Activated T-helper 2 cell treated with anti-CD3 and anti-CD28 coated beads, Interferon-gamma antibody, Interleukin-2, Interleukin-4, amounts not matched to agents 10 μg/mL and 5 μg/mL and 100 μg/mL, durations not matched to agents 14 hours and 24 hours and 36 hours (primary cell): ENCODE measurements at places on chromosomes 1 and 21. TPM values are rescaled to one million over a fixed set of nuclear protein-coding genes. Genes with fewer than 3 reads are reported as not detected.
A peak's percentile ranks its signal among the peaks of the same experiment; 100 is the strongest.

Gene TPTE
- total RNA-seq, result not detected in 2 replicates

Gene C4BPA
- not detected in 2 replicates for total RNA-seq

- no peak for DNase-seq
Measured at GRCh38 chr1:229896306-229896705, 170.7 kb upstream of the GALNT2 start.

- no peak for DNase-seq
Measured at GRCh38 chr1:4179914-4180735, 280.1 kb upstream of the C1orf174 start.

Gene FGR
- 0.07 and 0.25 TPM in 2 replicates for total RNA-seq

DNA sequence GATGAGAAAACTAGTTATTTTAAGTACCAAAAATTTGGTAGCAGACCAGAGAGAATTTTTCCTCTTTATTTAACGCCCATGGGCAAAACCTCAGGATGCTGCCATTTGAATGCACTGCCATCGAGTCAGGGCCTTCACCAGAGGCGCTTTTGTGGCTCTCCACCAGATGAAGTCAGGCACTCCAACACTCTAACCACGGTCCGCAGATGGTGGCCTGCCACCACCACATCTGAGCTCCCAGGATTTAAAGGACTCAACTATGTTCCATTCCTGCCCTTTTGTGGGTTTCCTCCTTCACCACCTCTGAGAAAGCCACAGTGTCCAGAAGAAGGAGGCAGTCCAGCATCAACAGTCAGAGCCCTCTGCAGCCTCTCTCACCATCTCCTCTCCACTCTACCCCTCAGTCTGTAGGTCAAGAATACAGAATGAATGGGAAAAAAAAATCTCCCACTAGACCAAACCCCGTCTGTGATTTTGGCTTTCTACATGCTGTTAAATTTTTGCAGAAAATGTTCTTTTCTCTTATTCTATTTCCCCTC is 647.4 kb downstream of the USP25 start:
- no peak for DNase-seq

- no peak for DNase-seq
Measured at GRCh38 chr1:58030456-58030855, 516.1 kb downstream of the OMA1 start.

DNA sequence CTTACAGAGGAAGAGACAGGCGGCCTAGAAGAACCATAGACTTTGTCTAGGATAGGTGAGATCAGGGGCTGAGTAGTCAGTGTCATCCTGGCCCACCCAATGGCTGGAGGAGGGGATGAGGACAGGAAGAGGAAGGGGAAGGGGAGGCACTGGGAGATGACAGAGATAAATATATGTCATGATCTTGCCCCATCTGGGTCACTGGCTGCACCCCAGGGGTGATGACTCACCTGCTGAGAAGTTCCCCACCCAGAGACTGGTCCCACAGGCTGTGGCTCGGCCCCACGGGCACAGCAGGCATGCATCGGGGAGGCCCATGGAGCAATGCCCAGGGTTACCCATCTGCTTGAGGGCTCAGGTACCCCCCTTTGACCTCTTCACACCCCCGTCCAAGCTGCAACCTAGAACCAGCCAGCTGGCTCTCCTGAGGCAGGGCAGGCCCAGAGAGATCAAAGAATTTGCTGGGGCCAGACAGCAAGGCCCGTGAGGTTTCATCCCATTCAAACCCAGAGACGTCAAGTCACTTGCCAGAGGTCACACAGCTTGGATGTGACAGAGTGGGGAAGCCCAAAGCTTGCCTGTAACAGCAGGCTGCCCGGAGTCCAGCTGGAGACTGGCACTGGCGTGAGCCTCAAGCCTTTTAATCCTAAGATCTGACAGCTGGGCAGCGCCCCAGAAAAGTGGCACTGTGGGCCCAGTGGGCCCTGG is 34.7 kb upstream of the CASZ1 start:
- DNase-seq, result no peak

DNA sequence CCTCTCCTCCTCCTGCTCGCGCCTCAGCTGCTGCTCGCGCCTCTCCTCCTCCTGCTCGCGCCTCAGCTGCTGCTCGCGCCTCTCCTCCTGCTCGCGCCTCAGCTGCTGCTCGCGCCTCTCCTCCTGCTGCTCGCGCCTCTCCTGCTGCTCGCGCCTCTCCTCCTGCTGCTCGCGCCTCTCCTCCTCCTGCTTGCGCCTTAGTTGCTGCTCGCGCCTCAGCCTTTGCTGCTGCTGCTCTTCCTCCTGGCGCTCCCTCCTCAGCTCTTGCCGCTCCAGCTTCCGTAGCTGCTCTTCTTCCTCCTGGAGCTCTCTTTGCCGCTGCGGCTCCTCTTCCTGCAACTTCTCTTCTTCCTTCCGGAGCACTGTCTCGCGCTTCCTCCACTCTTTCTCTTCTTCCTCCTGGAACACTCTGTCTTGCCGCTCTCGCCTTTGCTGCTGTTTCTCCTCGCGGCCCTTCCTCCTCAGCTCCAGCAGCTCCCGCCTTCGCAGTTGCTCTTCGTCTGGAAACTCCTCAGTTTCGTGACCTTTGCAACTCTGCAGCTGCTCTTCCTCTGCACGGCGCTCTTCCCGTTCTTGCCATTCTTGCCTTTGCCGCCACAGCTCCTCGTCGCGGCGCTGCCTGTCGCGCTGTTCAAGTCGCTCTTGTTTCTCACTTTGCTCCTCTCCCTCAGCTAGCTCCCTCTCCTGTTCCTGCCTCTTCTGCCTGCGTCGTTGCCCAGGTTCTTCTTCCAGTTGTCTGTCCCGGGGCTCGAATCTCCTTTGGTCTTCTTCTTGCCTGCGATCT is 3.0 kb downstream of the TCHH start:
- peak; percentile 9 for DNase-seq

- DNase-seq, result no peak
Measured at GRCh38 chr1:52264530-52265115, 101.4 kb downstream of the CC2D1B start.

- DNase-seq, result no peak
Measured at GRCh38 chr1:159939678-159940002, 5.8 kb downstream of the IGSF9 start.

Gene OR2T35
- total RNA-seq, result not detected in 2 replicates

GRCh38 chr1:47324682-47325081 is 8.9 kb upstream of the CMPK1 start:
- DNase-seq, result no peak

GRCh38 chr1:193156117-193156821 is 30.1 kb downstream of the B3GALT2 start:
- no peak for DNase-seq

Gene KAZN
- total RNA-seq, result 0.68 and 1.2 TPM in 2 replicates

Gene LGR6
- not detected in 2 replicates for total RNA-seq

Gene ANKRD45
- total RNA-seq, result not detected in 2 replicates

DNA sequence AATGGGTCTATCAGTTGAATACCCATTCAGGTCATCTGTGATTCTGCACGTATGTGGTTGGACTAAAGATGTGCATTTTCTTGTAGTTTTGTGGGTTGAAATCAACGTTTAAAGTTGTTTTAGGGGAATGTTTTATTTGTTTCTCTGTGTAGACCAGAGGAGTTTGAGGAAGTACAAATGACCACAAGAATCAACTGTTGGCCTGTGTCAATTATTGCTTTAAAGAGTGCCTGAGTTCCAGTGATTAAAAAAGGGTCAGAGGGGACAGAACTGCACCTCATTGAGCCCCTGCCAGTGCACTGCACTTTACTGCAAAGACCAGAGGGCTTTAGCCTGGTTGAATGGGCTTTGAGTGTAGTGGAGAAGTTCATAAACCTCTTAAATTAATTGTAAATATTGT is 190.3 kb downstream of the VPS13D start:
- no peak for DNase-seq

DNA sequence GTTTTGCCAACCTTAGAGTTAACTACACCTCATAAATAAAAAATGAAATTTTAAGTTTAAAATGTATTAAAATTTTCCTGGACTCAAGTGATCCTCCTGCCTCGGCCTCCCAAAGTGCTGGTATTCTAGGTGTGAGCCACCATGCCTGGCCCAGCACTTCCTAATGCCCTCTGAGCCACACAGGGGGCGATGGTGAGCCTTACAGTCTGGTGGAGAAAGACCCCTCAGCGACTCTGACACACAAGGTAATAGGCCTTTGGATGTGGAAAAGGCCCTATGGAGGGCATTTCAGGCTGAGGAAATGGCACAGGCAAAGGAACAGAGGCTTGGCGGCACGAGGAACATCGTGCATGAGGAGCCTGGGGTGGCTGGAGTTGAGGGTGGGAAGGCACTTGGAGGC is 6.7 kb downstream of the CITED4 start:
- DNase-seq, result no peak

Gene KDF1
- total RNA-seq, result not detected in 2 replicates

Gene FUBP1
- total RNA-seq, result 262 and 269 TPM in 2 replicates

DNA sequence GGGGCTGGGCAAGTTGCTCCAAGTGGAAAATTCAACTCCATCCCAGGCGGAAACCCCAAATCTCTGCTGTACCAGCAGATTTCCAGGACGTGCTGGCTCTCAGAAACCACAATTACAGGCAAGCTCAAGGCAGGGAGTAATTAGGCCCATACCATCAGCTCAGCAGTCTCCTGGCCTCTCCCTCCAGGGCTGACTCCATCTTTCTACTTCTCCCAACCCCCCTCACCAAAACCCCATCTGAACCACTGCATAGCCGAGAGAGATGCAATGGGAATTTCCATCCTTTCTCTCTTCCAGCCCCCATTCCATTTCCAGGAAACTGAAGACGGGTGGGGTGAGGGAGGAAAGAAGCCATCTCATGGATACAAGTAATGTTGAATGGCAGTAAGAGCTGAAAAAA is 41.2 kb downstream of the ARHGEF11 start:
- DNase-seq, result no peak

Gene ITLN1
- not detected in 2 replicates for total RNA-seq

Gene SMIM1
- total RNA-seq, result 1.4 and 2.3 TPM in 2 replicates

DNA sequence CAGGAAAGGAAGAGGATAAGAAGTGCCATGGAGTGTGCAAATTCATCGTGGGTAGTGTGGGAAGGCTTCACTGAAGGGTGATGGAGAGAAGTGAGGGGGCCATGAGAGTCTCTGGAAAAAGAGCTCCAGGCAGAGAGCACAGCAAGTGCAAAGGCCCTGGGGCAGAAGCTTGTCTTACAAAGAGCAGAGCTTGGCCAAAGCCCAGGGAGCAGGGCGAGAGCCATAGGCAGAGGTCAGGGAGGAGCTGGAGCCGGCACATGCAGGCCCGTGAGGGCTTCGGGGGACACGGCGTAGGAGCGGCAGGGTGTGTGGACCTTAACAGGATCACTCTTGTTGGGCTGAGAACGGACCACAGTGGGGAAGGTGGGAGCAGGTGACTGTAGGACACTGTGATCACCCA is 83.7 kb upstream of the EDN2 start:
- DNase-seq, result no peak

DNA sequence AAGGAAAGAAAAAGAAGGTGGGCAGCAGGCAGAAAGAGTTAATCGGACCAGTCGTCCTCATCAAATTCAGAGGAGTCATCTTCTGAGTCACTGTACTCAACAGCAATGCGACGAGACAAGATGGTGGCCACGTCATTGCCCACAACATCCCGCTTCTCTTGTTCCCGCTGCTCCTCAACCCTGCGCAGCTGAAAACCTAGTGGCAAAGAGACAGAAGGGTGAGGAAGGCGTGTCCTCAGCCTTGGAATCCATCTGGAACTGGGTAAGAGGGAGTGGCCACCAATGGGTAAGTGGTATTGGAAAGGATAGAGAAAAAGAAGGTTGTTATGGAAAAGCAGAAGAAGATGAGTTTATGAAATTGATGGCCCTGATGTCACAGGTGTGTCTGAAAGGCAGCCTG is 15.7 kb downstream of the GPR3 start:
- no peak for DNase-seq

DNA sequence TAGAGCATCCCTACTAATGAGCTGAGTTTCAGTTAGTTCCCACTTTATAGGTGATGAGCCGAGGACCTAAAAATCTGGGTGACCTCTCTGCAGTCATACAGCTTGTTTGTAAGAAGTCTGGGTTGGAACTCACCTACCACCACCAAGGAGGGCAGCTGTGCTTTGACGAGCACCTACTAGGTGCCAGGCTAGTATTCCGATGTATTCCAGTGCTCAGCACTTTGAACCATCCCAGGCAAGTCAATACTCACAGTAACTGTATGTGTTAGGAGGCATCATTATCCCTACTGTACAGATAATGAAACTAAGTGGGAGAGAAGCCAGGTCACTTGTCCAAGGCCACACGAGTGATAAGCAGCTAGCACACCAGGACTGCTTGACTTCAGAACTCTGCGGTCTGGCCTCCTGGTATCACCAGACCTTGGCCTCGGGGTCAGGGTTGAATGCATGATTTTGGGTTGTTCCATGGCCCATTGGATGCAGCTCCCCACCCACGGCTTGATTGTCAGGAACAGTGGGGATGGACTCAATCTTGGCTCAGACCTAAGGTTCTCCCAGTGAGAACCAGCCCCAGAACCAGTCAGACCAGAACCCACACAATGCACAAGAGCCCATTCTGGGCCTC is 20.7 kb downstream of the ECE1 start:
- DNase-seq, result no peak

- DNase-seq, result no peak
Measured at GRCh38 chr21:36430841-36431240, 45.6 kb downstream of the CHAF1B start.

DNA sequence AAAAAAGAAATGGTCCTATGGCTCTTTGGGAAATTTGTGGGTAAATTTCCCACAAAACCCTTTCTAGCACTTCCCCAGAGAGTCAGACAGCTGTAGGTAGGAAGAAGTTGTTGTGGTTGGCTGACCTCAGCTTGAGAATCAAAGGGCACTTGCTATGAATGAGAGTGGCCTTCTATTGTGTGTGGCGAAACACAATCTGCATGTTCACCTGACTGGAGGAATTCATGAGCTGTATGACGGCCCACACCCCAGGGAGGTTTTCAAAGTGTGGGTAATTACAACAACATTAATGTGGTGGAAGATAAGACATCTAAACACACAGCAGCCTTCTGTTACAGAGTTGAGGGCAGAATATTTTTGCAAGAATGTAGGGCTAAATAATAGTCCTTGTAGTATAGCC is 38.8 kb downstream of the NGF start:
- DNase-seq, result no peak

GRCh38 chr1:232598133-232598532 is 31.8 kb downstream of the SIPA1L2 start:
- no peak for DNase-seq

DNA sequence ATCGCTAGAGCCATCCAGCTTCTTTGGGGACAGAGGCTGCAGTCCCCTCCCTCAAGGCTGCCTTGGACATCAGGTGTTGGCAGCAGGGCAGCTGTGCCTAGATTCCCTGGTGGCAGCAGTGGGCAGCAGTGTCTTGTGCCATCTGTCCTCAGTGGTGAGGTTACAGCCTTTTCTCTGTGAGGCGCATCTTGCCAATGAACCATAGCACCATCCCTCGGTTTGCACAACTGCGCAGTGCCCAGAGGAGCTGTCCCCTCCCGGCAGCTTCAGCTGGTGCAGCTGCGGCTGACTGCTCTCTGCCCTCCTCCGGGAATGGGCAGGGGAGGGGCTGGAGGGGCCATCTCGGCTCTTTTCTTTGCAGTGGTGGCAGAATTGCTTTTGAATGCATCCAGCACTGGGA is 59.0 kb upstream of the C8B start:
- DNase-seq, result no peak

- DNase-seq, result no peak
Measured at GRCh38 chr1:29878501-29878900, 642.2 kb downstream of the PTPRU start.

Gene FAM163A
- total RNA-seq, result not detected in 2 replicates

Gene ISG20L2
- total RNA-seq, result 52.2 and 57.4 TPM in 2 replicates

- DNase-seq, result no peak
Measured at GRCh38 chr1:41526956-41527561, 42.6 kb upstream of the EDN2 start.
